ENCODE measurements at places on chromosomes 13 and 19.

GRCh38 chr19:41324231-41324702, 14.3 kb downstream of the CCDC97 start:
- DNase-seq: no peak

DNA sequence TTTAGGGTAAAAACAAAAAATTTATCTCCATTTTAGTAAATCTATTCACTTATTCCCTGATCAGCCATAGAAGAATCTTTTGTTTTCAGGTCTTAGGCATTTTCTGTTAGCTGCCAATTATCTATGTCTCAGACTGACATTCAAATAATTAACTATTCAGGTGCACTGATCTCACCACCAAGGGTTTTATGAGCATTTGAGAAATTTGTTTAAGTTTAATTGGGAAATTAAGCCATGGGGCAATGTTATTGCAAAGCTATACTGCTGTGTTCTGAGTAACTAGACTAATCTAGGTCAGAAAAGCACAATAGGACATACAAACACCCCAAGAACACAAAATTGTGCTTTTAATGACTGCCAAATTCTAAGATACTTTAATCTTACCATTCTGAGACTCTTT, 210.7 kb upstream of the EDNRB start:
- DNase-seq: no peak

GRCh38 chr13:35964011-35964862, 166.9 kb downstream of the DCLK1 start:
- DNase-seq: no peak

DNA sequence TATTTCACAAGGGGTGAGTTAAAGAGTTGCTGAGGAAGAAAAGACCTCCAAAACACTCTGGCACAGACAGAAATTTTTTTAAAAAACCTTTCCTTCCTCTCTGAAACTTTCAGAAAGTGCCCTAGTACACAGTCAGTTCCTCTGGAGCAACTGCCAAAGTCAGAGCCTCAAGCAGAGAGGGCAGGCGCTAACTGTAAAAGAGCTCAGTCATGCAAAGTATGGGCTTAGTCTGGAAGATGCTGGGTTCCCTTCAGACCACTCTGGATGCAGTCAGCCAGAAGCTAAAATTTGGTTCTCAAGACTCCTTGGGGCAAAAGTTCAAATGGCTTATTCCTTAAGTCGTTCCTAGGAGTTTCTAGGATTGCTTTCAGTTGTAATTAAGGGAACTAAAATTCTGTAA, 671.6 kb downstream of the PCDH9 start:
- DNase-seq: no peak

GRCh38 chr13:73039201-73040108, 19.4 kb upstream of the KLF5 start:
- no peak for DNase-seq

DNA sequence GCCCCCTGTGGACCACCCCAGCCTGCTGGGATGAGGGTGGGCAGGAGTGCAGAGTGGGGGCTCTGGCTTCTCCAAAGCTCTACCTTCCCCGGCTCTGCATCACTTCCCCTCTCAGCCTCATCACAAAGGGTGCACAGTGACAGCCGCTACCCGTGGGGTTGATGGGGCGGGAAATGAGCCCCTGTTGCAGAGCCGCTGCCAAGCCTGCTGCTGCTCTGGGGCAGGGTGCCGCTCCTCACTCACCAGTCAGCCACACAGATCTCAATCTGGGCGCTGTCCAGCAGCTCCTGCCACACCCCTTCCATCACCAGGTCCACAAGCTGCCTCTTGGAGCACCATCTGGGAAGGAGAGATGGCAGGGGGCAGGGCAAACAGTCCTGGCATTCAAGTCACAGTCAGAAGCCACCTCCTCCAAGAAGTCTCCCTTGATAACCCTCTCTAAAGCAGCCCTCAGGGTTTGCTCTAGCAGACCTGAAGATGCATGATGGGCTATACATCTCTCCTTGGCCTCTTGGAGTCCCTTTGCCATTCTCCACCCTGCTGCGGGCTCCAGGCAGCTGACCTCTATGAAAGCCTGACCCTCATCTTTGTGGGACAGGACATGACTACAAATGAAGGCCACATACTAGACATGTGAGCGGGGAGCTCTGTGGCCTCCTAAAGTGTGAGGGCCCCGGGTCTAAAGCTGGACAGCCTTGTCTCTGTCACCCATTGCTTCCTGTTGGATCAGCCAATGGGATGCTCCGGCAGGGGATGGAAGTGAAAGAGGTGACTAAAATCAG, 15.7 kb downstream of the MRPS12 start:
- DNase-seq: no peak

GRCh38 chr19:3374369-3375112, 8.2 kb downstream of the NFIC start:
- no peak for DNase-seq

- no peak for DNase-seq
Observed at GRCh38 chr13:45895881-45896280, 44.3 kb upstream of the SIAH3 start.

- peak; percentile 7 for DNase-seq
Observed at GRCh38 chr19:44955505-44956439, 592 bp downstream of the CLPTM1 start.

- DNase-seq: no peak
Observed at GRCh38 chr19:14318873-14319272, 62.4 kb upstream of the ADGRE5 start.

GRCh38 chr19:38543807-38544568, 73.8 kb downstream of the MAP4K1 start:
- DNase-seq: peak; percentile 22

DNA sequence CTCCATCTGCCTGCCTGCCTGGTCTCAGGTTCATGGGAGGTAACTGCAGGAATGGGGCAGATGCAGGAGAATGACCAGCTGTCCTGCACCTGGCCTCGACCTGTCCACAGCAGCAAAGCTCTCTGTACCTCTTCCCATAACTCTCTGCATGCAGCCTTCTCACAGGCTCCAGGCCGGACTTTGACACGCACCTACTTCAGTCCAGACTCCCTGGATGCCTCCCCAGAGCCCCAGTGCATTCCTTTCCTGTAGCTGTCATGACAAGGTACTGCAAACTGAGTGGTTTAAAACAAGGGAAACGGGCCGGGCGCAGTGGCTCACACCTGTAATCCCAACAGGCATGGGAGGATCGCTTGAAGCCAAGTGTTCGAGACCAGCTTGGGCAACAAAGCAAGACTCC, 3.3 kb downstream of the NANOS2 start:
- no peak for DNase-seq

GRCh38 chr13:88005188-88005587, 334.0 kb downstream of the SLITRK5 start:
- DNase-seq: no peak

DNA sequence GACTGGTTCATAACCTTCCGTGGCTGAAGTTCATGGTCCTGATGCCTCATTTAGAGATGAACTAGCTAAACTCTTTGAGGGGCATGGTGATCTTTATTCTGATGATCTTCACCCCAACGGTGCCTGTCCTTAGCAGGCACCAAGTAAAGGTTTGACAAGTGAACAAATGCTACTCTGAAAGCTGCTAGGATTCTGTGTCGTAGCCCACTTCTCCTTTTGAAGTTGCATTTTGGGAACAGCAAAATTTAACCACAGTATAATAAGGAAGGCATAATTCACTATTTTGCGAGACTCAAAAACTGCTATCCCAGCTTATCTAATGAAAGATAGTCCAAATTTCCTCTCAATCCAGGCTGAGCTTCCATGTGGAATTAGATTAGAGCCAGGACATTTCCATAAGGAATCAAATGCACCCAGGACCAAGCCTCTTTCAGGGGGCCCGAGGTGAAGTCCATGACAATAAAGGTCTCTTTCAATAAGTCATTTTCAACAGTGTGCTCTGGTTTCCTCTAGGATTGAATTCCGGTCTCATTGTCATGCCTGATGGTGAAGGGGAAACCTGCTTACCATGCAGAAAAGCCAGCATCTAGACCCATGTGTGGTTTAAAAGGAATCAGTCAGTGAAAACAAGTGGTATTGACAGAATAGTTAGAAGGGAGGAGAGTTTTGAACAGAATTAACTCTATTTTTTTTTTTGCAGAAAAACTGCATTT, 23.1 kb downstream of the SIAH3 start:
- no peak for DNase-seq

DNA sequence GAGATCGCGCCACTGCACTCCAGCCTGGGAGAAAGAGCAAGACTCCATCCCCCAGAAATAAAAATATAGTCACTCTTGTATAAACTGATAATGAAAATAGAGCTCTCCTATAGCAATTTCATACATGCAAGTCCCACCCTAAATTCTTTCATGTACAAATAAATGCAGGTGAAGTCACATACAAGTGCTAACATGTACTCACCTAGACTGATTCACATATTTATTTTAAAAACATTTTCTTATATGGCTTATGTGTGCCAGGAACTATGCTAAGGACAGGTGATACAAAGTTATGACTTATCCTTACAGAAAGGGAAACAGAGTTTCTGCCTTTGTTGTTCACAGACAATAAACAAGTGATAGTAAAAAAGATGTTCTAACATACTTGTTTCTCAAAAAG, 32.0 kb downstream of the USP12 start:
- DNase-seq: no peak

DNA sequence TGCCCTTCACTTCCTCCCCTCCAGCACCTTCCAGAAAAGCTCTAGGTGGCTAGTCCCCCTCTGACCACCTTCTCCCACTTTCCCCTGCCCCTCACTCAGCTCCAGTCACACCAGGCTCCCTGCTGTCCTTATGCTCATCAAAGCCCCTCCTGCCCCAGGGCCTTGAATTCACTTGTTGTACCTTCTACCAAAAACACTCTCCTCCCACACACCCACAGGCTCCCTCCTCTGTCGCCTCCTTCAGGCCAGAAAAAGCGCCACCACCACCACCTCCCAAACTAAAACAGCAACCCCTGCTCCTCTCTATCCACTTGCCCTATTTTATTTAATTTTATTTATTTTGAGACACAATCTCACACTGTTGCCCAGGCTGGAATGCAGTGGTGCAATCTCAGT, 4.8 kb upstream of the CEACAM16 start:
- DNase-seq: peak; percentile 30

Data from activated naive CD4-positive, alpha-beta T cell treated with Interleukin-2 at 50 U/mL for 16 hours (primary cell).